ENCODE measurements at places on chromosomes 5 and 9.

DNA sequence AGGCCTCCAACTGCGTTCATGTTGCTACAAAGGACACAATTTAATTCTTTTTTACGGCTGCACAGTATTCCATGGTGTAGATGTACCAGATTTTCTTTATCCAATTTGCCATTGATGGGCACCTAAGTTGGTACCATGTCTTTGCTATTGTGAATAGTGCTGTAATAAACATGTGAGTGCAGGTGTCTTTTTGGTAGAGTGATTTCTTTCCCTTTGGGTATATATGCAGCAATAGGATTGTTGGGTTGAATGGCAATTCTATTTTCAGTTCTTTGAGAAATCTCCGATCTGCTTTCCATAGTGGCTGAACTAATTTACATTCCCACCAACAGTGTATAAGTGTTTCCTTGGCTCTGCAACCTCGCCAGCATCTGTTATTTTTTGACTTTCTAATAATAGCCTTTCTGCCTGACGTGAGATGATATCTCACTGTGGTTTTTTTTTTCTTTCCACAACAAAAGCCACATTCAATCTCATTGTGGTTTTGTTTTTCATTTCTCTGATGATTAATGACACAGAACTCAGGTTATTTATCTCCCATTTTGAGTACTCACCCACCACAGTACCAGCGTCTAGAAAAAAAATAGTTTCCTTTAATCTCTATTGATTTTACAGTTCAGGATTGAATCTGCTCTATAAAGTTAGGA, 21.9 kb downstream of the ARRDC3 start:
- DNase-seq = peak; percentile 30

DNA sequence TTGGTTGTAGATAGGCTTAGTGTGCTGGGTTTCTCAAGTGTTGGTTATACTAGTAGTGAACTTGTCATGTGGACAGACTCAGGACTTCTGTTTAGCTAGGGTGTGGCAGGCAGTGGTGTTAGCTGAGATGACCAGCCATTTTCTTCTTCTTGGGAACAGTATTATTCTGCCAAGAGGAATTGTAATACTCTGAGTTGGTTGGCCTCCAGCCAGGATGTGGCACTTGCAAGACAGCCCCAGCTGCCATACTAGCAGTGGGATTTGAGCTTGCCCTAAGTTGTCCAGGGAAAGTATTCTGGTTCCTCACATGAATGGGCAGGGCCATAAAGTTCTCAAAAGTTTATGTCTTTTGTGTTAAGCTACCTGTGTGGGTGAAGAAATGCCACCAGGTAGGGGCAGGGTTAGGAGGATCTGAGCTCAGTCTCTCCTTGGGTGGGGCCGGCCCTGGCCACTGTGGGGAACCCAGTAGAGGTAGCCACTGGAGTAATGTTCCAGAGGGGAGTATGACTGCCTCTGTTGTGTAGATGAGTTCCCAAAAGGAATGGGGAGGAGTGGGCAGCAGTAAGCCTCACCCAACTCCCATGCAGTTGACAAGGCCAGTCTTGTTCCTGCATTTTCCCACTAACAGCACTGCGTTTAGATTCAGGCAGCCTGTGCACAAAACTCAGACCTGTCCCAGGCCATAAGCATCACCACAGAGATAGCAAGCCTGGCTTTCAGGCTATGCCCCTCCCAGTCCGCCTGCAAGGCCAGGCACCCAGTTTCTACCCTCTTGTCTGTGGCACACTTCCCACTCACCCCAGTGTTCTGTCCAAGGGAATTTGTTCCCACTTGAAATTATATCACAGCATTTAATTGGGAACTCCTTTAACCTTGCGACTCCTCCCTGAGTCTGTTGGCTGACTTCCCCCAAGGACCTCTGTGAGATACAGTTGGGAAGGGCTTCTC, 250.7 kb downstream of the ANXA1 start:
- DNase-seq = no peak

DNA sequence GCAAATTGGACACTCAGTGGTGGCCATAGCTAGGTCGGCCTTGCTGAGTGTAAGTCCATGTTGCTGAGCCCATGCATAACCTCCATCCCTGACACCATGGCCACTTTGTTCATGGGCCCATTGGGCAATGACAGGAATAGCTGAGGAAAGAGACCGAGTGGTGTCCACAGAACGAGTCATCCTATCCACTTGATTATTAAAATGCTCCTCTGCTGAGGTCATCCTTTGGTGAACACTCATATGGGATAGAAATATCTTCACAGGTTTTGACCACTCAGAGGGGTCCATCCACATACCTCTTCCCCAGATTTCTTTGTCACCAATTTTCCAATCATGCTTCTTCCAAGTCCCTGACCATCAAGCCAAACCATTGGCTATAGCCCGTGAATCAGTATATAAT, 63.6 kb downstream of the PPIC start:
- DNase-seq = no peak

DNA sequence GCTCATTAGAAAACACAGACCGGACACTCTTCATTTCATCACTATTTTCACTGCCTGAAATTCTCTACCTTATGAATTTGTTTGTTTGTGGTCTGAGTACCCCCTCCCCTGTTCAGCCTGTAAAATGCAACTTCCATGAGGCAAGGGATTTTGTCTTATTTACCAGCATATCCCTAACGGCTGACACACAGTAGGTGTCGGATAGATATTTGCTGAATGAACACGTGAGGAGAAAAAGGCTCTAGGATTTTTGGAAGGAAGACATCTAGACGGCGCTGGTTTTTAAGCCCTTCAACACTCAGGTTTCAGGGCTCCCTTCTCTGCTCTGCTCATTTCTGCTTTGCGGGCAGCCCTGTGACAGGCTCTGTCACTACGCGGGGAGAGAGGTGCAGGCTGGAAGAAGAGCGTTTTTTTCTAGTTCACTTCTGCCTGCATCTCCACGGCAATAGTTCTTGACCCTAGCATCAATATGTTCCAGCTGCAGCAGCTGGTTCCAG, 41.0 kb downstream of the KCNMB1 start:
- DNase-seq = no peak

DNA sequence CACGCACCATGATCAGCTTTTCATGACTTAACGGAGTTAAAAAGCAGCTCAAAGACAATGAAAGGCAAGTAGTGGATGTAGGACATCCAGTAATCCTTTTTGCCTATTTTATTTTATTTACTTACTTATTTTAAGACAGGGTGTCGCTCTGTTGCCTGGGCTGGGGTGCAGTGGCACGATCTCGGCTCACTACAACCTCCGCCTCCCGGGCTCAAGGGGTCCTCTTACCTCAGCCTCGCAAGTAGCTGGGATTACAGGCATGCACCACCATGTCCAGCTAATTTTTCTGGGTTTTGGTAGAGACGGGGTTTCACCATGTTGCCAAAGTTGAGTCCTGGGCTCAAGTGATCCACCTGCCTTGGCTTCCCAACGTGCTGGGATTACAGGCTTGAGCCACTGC, 148.9 kb downstream of the DAB2IP start:
- no peak for DNase-seq

DNA sequence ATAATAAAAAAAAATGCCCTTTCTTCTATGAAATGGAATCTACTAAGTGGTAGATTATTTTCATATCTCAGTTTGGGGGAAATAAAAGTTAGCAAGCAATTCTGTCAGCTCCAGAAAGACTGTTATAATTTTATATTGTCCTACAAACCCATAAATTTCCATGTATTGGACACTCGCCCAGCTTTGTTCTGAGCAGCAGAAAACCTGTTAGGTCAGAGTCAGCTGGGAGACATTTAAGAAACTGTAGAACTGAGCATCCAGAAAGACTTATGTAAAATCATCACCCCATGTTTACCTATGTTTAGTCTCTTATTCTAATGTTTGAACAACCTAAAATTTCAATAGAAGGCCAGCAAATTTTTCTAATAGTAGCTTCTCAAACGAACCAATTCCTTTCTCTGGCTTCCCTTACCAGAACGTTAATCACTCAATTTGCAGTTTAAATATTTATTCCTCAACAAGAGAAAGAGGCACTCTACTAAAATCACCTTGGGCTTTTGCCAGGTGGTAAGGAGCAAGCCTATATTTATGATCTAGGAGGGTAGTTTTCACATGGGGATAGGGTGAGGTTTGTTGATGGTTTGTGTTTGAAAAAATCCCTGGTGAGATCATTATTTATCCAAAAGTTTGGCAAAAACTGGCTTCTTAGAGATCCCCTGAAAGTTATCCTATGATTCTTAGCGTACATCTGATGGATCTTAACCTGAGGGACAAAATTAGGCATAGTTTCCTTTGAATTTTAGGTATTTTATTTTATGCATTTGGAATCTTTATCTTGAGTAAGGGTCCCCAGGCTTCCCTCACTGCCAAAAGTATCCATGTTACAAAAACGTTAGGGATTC, 34.4 kb downstream of the MACROH2A1 start:
- DNase-seq = no peak

DNA sequence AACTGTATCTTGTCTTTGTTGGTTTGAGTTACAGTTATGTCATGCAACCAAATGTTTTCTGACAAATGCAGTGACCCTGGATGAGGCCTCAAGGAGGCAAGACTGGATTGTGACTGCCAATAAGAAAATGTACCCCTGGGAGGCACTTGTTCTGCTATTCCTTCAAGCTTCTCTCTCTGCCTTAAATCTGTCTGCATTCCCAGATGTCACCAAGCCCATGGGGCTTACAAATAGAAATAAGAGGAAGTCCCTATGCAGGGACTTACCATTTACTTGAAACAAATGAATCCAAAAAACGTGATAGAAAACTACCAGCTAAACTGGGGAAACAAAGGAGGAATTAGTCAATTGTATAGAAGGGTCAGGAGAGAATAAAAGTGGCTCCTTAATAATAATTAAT, 8.2 kb upstream of the PARP8 start:
- DNase-seq = no peak

DNA sequence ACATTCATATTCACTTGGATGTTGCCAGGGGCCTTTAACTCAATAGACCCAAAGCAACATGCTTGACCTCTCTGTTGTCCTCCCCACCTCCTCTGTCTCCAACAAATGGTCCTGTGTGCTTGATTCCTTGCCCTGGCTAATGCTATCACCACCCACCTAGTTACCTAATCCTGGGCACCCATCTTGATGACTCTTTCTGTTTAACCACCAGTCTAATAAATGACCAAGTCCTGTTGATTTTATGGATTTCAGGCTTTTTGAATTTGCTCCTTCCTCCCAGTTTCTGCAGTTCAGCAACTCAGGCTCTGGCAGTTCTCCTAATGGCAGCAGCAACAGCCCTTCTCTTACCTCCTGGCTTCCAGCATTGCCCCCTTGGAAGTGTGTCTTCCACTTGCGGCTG, 246.3 kb upstream of the KLF4 start:
- no peak for DNase-seq

DNA sequence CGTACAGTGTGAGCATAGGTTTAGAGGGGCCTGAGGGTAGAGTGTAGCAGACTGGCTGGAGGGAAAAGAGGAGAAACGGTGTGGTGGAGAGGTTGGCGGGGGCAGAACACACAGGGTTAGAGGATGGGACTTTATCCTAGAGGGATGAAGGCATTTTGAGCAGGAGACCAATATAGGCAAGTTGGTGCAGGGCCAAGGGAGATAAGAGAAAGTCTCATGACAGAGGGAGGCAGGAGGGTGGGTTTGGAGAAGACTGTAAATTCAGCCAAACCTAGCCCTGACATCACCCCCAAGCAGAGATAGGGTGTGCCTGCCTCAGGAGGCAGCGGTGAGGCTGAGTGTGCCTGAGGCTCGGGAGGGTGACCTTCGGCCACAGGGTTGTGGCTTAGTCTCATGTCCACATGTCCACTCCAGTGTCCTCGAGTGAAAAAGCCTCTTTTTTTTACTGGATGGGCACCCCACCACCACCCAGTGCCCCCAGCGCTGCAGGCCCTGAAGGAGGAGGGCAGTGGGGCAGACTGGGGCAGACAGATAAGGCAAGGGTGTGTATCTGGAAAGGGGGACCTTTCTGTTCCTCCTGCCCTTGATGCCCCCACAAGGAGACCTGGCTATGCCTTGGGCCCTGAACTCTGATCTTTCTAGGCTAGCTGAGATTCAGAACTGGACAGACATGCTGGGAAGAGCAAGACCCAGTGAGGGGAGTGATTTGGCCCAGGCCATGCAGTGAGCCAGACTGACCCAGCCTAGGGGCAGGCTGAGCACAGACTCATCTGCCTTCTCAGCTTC, 108.7 kb downstream of the RGS3 start:
- DNase-seq = no peak

GRCh38 chr9:70463877-70464276, 49.4 kb upstream of the KLF9 start:
- DNase-seq = no peak

GRCh38 chr5:77707791-77708190, 68.3 kb downstream of the TBCA start:
- no peak for DNase-seq

GRCh38 chr9:71895117-71895516, 15.9 kb downstream of the ABHD17B start:
- peak; percentile 23 for DNase-seq

GRCh38 chr9:96148634-96149532, 153.1 kb downstream of the HSD17B3 start:
- DNase-seq = no peak

DNA sequence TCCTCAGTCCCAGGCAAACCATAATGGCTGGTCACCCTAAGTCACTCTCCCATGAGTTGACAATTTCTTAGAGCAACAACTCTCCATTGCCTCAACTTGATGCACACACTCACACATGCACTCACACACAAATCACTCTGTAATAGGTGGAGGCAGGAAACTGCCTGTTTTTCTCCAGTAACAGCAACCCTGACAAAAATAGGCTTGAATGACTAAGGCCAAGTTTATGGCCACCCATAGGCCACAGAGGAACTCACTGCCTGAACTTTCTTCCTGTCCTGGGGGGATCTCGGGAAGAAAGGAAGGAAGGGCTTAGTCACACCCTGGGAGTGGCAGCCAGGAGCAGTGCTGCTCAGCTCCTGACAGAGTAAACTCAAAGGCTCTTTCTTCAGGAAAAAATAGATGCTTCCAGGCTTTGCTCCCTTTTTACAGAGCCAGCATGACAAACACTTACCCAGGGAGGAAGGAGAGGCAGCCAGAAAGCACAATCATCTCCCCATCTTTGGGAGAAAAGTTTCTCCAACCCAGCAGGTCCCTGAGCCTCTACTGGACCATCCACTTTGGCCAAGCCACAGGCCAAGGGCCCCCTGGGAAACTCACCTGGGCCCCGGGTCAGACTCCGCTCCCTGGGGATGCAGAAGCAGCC, 368 bp downstream of the SH3TC2 start:
- no peak for DNase-seq

DNA sequence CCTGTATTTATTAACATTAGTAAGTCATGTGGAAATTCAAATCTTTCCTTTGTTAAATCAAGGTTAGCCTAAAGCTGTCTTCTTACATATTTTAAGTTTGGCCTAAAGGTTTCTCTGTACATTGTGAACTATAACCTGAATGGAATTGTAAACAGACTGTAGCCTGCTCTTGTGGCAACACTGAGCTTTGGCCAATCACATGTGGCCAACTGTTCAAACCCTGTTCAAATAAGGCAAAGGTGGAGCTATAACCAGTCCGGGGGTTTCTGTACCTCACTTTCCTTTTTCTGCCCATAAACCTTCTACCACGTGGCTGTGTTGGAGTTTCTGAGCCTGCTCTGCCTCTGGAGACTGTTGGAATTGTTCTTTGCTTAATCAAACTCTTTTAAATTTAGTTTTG, 3.3 kb upstream of the HAPLN1 start:
- DNase-seq = no peak

Data from OCI-LY7 (cell line).